Right lobe of liver (tissue), 6 donors: ENCODE measurements at places on chromosomes 3 and 15. TPM values are rescaled to one million over a fixed set of nuclear protein-coding genes. Genes with fewer than 3 reads are reported as not detected.

DNA sequence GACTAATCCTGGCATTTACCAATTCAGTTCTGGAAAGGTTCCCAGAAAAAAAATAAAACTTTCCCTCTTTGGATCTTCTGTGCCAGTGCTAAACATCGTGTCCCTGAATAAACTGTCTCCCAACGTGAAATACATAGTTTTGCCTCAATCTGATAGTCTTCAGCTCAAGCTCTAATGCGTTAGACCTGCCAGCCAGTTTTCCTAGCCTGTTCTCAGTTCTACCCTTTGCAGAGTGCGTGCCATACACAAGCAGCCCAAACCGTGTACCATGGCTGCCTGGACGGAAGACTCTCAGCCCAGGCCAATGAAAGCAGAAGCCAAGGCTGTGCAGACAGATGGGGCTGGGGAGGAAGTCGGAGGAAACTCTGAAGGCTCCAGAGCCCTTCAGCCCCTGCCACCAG is 11.4 kb upstream of the OCA2 start:
- no peak for DNase-seq
- H3K4me3 ChIP-seq, result no peak overlapping the region
- peaks cover 35% of the 10 kb centered on the region for H3K36me3 ChIP-seq
- H3K4me1 ChIP-seq, result peaks cover 14% of the 10 kb centered on the region
- no peaks in the 10 kb centered on the region for H3K27me3 ChIP-seq

KBTBD13 gene
- total RNA-seq, result not detected

DNA sequence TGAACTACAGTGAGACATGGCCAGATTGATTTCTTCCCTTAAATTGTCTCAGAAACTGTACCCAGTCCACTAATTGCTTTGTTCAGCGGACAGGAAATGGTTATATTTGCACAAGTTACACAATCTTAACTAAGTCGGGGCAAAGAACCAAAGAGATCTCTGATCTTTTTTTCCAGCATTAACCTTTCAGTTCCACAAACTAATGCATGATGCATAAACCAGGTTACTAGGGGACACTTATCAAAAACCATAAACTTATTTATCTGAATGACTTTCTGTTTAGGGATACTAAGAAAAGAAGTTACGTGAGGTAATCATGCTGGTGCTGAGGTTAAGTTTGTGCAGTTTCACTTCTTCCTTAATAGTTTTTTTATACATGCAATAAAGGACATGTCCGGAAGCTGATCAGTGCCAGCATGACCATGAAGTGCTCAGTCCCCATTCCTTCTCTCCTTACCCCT is 22.4 kb downstream of the FNDC3B start:
- peak overlapping the region; percentile 75 for H3K27ac ChIP-seq
- no peak for DNase-seq
- H3K27me3 ChIP-seq, result no peaks in the 10 kb centered on the region
- no peak overlapping the region for H3K4me3 ChIP-seq

UCN2 gene
- not detected for total RNA-seq

GRCh38 chr3:169344465-169344864 is 319.0 kb downstream of the MECOM start:
- no peak overlapping the region for H3K27ac ChIP-seq
- H3K4me3 ChIP-seq, result no peak overlapping the region
- H3K27me3 ChIP-seq, result no peaks in the 10 kb centered on the region
- H3K36me3 ChIP-seq, result no peaks in the 10 kb centered on the region
- no peaks in the 10 kb centered on the region for H3K4me1 ChIP-seq

DNA sequence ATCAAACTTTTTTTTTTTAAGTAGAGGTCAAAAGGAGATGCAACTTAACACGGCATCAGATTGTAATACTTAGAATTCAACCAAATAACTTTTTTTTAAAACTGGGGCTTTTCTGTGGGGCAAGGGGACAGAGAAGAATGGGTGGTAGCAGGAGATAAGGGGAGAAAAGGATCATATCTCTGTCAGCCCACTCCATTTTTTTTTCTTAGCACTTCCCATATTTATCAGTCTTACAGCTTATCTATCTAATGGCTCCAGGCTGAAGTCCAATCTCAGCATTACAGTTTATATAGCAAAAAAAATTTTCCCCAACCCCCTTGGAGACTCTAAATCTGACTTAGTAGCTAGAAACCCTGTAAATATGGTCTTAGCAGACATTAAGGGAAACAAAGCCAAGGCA is 69.3 kb downstream of the PIK3R4 start:
- H3K27me3 ChIP-seq, result no peaks in the 10 kb centered on the region
- H3K27ac ChIP-seq, result no peak overlapping the region
- no peaks in the 10 kb centered on the region for H3K4me1 ChIP-seq
- DNase-seq, result no peak

- no peaks in the 10 kb centered on the region for H3K36me3 ChIP-seq
- no peak overlapping the region for H3K4me3 ChIP-seq
- H3K27ac ChIP-seq, result no peak overlapping the region
- no peaks in the 10 kb centered on the region for H3K4me1 ChIP-seq
- no peaks in the 10 kb centered on the region for H3K27me3 ChIP-seq
- DNase-seq, result no peak
Measured at GRCh38 chr3:75035146-75035545, 420.7 kb upstream of the CNTN3 start.

GRCh38 chr15:89163271-89164055 is 57.9 kb downstream of the RLBP1 start:
- H3K27me3 ChIP-seq, result no peaks in the 10 kb centered on the region
- peaks cover 32% of the 10 kb centered on the region for H3K4me1 ChIP-seq
- peaks cover 2% of the 10 kb centered on the region for H3K36me3 ChIP-seq
- H3K27ac ChIP-seq, result no peak overlapping the region
- no peak for DNase-seq

DNA sequence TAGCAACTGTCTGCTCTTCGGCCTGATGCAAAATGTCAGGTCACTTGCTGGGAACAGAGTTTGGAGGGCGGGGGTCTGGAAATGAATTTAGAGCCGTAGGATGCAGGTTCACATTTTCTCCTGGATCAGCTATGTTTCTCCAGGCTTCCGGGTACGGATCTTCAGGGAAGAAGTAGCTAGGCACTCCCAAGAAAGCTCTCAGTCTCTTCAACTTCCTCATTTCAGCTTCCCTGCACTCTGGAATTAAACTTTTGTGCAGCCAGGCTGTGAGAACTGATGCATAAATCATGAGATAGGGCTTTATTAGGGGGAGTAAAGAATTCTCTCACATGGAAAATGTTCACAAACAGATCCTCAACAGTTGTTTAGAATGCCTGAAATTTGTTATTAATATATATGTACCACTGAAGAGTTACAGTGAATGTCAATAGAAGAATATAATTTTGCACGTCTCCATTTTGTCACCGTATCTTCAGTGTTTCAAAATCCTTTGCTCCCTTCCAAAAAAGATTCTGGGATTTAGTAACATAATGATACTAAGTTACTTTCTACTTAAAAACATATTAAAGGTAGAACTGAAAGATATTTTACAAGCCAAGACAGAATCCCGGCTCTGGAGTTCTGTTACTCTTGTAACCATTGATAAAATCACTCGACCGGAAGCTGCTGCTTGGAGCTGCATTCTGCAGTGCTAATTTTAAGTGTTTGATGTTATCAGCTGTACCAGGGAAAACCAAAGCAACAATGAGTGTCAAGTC is 178.5 kb upstream of the P2RY1 start:
- H3K36me3 ChIP-seq, result no peaks in the 10 kb centered on the region
- DNase-seq, result no peak
- H3K27me3 ChIP-seq, result no peaks in the 10 kb centered on the region
- no peak overlapping the region for H3K27ac ChIP-seq

LRRN1 gene
- 0.15 TPM for total RNA-seq

- DNase-seq, result no peak
- H3K27me3 ChIP-seq, result no peaks in the 10 kb centered on the region
Measured at GRCh38 chr15:93414576-93415231, 325.7 kb upstream of the RGMA start.

DNA sequence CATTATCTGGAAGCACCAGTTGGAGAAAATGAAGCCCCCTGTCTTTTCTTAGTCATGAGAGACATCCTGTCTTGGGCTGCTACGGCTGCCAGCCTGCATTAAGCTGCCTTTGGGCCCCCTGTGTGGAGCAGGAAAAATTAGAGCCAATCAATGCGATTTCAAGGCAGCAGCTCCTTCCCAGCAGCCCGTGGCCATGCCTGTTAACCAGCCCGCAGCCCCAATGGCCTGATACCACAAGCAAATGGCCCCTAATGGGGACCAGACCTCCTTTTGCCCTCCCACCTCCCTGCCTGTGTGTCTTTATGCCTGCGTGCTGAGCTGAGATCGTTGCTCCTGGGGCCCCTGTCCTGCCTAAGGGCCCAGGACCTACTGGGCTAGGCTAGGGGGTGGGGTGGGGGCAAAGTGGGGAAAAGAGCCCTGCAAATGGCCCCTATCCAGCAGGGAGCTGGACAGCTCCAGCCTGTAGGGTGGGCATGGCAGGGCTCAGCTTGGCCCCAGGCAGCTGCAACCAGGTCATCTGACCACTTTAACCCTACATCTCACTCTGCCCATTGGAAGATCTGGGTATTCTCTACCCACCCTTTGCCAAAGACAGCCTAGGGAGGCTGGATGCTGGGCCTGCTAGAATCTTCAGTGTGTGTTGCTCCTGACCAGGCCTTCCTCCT is 53.8 kb upstream of the MRPS22 start:
- no peaks in the 10 kb centered on the region for H3K4me1 ChIP-seq
- H3K27ac ChIP-seq, result no peak overlapping the region
- DNase-seq, result no peak
- H3K4me3 ChIP-seq, result no peak overlapping the region

- peak overlapping the region; percentile 93 for H3K4me3 ChIP-seq
- no peaks in the 10 kb centered on the region for H3K36me3 ChIP-seq
- no peaks in the 10 kb centered on the region for H3K4me1 ChIP-seq
- H3K27ac ChIP-seq, result peak overlapping the region; percentile 76
- H3K27me3 ChIP-seq, result no peaks in the 10 kb centered on the region
- peak; percentile 30 for DNase-seq
Measured at GRCh38 chr3:197736010-197736490, 654 bp downstream of the RUBCN start.

GRCh38 chr3:45583021-45583851 is 11.3 kb upstream of the LIMD1 start:
- no peak overlapping the region for H3K4me3 ChIP-seq
- H3K4me1 ChIP-seq, result no peaks in the 10 kb centered on the region
- DNase-seq, result peak; percentile 93
- H3K36me3 ChIP-seq, result no peaks in the 10 kb centered on the region

DNA sequence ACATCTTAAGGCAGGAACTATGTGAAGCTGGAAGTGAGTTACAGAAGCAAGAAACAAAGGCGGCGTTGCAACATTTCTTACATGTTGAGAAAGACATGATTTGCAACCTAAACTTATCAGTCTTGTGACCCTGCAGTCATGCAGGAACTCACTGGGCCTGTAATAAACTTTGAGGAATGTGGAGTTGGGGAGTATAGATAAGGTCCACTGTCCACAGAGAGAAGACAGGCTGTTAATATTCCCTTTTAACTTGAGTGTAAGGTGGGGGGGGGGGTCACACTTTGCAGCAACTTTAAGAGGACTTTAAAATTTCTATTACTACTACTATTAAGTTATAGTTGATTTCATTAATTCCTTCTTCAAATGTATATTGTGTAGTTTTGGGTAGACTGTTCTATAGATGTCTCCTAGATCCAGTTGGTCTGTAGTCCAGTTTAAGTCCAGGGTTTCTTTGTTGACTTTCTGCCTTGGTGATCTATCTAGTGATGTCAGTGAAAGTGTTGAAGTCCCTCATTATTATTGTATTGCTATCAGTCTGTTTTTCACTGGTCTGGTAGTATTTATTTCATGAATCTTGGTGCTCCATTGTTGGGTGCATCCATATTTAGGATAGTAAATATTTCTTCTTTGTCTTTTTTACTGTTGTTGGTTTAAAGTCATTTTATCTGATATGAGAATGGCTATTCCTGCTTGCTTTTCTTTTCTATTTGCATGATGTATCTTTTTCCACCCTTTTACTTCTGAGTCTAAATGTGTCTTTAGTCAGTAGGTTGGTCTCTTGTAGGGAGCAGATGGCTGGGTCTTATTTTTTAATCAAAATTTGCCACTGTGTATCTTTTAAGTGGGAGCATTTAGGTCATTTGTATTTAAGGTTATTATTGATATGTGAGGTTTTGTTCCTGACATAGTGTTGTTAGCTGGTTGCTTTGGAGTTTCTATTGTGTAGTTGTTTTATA is 15.6 kb upstream of the FAM98B start:
- no peaks in the 10 kb centered on the region for H3K27me3 ChIP-seq
- no peaks in the 10 kb centered on the region for H3K36me3 ChIP-seq
- H3K27ac ChIP-seq, result no peak overlapping the region
- H3K4me1 ChIP-seq, result peaks cover 3% of the 10 kb centered on the region

DNA sequence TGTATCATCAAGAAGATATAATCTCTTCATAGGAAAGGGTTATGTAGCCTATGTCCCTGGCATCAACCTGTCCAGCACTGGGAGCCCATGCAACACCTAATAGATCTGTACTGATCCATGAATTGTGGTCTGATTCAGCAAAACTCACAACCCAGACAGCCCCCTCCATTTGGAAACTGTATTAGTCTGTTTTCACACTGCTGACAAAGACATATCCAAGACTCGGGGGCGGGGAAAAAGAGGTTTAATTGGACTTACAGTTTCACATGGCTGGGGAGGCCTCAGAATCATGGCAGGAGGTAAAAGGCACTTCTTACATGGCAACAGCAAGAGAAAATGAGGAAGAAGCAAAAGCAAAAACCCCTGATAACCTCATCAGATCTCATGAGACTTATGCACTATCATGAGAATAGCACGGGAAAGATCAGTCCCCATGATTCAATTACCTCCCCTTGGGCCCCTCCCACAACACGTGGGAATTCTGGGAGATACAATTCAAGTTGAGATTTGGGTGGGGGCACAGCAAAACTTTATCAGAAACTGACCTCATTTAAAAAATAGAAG is 83.3 kb downstream of the TRIM42 start:
- no peaks in the 10 kb centered on the region for H3K4me1 ChIP-seq
- no peaks in the 10 kb centered on the region for H3K36me3 ChIP-seq
- no peak overlapping the region for H3K27ac ChIP-seq
- no peaks in the 10 kb centered on the region for H3K27me3 ChIP-seq

REC114 gene
- not detected for total RNA-seq

PPP1R14D gene
- total RNA-seq, result not detected

DNA sequence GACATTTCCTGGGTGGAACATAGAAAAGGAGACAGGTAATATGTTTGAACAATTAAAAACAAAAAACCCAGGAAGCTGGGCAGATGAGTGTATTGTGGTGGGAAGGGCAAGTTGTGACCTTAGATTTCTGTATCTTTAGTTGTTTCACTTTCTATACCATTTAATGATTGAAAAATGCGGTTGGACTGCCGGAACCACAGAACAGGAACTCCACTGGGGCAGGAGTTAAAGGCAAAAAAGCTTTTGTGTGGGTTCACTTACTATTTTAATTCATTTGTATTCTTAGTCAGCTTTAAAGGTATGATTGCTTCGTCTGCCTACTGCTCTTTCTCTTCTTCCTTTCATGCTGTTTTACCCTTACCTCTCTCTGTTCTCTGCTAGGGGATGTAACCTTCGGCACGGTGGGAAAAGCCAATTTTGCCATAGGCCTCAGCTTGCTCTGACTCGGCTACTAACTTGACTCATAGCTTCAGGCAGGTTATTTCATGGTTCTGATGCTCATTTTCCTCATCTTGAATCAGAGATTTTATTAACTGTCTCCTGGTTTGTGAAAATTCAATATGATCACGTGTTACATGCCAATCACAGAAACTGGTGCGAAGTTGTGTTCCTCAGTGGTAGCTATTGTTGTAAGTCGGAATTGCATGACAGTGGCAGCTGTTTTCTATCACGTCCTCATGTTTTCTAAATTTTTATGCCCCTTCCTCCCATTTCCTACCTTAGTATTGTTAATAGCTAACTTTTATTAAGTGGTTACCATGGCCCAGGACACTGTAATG is 1.6 kb upstream of the MCTP2 start:
- no peaks in the 10 kb centered on the region for H3K27me3 ChIP-seq
- no peak overlapping the region for H3K4me3 ChIP-seq
- no peaks in the 10 kb centered on the region for H3K4me1 ChIP-seq
- no peaks in the 10 kb centered on the region for H3K36me3 ChIP-seq
- DNase-seq, result no peak

CSTA gene
- total RNA-seq, result 11.6 TPM
